ENCODE measurements at places on chromosomes 2 and 18.

GRCh38 chr18:56702946-56703345 lies 51.8 kb downstream of the WDR7 start:
- DNase-seq = no peak

DNA sequence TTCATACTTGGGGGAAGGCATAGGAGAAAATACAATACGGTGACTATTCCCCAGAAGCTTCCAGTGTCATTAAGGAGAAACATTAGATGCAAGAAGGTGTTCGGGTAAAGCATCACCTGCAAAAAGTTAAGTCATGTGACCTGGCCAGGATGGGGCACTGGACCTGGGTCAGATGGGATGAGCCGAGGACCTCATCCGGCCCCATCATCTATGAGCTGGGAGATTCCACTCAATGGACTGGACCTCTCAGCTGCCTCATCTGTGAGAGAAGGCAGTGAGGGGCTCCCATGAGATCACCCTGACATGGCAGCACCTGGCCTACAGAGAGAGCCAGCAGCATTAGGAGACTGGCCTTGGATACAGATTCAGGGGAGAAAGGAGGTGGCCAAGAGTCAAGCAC lies 111.4 kb upstream of the TEX51 start:
- no peak for DNase-seq

GRCh38 chr2:109330056-109330455 lies 201.1 kb downstream of the SH3RF3 start:
- no peak for DNase-seq

DNA sequence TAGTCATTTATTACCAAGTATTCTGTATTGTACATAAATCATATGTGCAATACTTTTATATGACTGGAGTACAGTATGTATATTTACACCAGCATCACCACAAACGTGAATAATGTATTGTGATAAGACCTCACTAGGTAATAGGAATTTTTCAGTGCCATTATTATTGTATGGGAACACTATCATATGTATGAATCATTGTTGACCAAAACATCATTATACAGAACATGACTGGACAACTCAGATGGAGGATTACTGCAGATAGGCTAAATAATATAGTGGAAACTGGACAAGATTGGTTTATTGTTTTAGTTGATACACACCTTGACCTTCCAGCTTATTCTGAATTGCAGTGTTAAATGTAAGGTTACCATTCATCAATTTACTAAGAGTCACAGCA lies 33.4 kb downstream of the VAPA start:
- DNase-seq = no peak

DNA sequence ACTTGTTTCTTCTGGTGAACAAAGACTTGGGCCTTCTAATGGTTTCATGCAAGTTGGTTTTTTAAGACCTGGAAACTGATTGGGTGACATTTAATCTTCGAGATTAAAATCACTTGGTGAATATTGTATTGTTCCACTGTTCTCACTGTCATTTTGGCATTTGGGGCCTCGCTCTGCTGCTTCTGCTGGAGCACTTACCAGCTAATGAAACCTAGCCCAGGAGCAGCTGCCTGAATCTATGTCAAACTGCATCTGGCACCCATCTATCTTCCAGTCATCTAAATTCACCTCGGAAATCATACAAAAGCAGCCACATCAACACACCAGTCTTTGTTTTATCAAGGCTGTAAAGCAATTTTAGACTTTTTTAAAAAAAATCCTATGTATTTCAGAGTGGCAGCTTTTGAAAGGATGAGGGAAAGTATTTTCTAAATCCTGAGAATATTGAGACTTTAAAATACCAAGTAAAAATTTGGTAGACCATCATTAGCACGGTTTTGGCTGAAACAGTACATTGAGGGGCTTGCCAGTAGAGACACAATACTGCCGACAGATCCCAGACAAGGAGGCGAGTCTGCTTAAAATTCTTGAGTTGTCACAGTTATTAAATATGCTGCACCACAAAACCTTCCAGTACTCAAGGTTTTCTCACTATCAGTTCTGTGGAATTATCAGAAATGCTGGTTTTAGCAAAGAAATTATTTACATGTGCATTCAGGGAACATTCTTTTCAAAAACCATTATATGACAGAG lies 26.1 kb upstream of the SERTAD2 start:
- DNase-seq = no peak

GRCh38 chr2:24352664-24353063 lies 7.7 kb downstream of the ITSN2 start:
- no peak for DNase-seq

DNA sequence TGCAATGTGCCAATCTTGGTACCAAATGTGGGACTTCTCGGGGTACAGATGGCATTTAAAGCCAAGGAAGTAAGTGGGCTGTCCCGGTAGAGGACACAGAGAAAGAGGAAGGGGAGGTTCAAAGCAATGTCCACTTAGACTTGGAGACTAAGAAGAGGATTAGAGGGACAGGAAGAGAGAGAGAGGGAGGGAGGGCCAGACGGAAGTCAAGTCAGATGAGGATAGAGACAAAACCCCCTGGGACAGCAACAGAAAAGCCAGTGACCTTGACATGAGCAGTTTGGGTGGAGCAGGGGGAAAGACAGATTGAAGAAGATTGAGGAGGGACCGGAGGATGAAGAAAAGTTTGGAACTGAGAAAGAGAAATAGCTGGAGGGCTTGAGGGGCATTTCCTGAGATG lies 164.5 kb downstream of the NCK2 start:
- no peak for DNase-seq

GRCh38 chr2:8454797-8455196 lies 227.1 kb upstream of the ID2 start:
- no peak for DNase-seq

DNA sequence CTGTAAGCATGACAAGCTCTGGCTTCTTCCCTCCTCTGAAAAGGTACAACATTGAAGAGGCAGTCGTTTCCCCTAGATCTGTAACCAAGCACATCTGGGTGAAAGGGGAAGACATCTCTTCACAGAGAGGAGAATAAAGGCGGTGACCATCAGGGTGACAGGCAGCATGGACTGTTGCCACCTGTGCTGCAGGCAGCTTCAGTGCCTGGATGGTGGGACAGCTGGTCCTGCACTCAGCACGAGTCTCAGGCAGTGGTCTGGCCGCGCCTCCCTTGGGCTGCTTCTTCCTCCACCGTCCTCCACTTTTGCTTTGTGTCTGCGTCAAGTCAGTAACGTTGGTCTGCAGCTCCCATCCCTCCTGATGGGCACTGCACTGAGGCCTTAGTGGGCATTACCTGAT lies 264.4 kb downstream of the NEDD4L start:
- no peak for DNase-seq

DNA sequence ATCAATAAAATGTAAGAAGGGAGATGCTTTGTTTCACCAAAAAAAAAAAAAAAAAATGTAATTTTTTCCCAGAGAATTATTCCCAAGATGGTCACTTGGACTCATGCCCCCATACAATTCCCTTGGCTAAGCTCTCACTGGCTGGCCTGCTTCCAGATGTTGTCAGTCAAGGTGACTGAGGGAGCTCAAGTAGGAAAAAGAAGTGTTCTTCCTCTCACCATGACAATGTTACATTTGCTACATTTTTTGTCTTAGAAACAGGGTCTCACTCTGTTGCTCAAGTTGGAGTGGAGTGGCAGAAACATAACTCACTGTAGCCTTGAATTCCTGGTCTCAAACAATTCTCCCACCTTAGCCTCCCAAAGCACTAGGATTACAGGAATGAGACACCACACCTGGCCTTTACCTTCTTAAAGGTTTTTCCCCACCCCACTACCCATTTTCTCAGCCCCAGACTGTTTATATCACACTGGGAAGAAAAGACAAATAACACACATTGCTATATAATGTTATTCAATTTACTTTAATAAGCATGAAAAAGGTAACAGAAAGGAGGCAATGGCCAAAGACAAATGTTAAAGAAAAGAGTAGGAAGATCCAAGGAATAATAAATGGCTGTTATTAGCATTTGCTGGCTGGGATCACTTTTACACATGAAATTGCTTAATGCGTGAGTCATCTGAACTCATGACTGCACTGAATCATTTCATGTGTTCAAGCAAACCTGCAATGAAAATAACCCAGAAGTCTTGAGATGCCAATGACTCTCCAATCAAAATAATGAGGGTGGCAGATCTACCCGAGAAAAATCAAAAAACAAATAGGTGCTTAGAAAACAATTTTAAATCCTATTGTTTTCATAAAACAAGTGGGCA lies 45.2 kb downstream of the ACVR1 start:
- DNase-seq = no peak

DNA sequence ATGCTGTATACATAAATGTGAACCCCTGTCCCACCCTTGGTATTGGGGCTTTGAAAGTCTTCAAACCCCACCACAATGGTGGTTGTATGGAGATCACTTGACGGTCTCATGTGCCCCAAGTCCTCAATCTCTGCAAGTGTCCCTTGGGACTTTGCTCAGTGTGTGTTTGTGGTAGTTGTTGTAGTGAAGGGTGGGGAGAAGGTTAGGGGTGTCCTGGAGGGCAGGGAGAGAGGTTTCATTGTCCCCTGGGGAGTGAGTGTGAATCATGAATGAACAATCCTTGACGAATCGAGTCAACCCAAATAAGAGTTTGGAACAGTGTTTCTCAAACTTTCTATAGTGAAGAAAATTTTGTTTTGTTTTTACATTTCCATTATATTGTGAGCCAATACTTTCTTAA lies 28.1 kb downstream of the COL4A3 start:
- no peak for DNase-seq

GRCh38 chr2:191526091-191526490 lies 151.8 kb upstream of the NABP1 start:
- DNase-seq = no peak

DNA sequence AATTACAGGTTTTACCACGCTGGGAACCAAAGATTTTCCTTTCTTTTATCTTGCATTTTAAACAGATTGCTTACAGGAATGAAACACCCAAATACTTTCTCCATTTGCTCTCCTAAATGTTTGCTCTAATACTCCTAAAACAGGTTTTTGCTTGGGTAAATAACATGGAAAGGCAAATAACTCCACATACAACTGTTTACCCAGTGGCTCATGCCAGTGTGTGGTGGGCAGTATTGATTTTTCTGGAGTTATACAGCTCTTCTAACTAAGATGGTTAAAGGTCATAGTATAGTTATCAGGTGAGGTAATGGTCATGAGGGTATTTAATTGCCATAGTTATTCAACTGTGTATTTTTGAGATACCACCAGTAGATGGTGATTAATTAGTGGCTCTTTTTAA lies 61.2 kb upstream of the RAB27B start:
- DNase-seq = no peak

GRCh38 chr18:50008306-50008705 lies 186.6 kb downstream of the MYO5B start:
- no peak for DNase-seq

DNA sequence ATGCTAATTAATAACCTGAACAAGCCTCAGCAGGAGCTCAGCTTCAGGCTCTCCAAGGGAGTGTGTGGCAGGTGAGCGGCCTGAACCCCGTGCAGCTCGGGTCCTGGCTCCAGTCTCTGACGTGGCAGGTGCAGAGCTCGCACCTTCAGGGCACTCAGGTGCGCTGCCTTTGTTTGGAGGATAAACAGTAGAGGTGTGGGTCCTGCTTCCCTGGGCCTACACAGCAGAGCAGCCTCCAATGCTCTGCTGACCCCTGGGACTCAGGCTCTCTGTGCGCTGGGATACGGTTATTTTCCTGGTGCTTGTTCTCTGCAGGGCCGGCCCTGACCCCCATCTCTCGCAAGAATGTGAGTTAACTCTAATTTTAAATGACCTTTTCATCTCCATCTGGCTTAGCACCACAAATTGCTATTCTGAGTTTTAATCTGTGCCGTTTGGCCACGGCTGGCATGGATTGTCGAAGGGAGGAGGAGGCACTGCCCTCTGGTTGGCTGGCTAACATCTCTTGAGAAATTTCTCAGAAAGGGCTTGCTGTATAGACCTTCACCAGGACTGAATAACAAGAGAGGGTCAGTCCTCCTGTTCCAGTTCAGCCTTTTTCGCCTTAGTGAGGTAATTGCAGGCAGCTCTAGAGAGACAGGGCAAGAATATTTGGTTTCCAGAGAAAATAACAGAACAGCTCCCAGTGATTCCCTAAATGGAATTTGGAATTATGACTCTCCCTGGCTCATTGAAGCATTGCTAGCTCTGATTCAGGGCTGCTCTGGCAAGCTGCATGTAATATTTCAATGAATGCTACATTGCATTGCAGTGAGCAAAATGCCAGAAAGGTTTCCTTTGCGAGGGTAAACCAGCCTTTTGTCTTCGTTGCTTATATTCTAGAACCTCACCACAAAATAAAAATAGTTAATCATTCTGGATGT lies 161.8 kb downstream of the DCDC2C start:
- no peak for DNase-seq

DNA sequence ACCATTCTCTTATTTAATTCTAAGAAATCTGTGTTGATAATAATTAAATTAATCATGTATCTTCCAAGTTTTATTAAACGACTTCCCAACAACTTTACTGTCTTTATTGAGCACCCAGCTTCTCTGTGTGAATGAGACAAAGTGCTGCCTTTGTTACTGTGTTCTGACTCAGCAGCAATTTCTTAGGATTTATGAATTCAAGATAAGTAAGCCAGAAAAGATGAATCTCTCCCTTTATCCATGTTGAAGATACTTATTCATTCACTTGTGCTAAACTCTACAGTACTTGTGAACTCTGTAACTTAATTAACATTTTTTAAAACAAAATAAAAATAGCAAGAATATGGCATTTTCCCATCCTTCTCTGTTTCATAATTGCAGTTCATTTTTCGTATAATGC lies 1403.3 kb upstream of the DDX18 start:
- DNase-seq = no peak

DNA sequence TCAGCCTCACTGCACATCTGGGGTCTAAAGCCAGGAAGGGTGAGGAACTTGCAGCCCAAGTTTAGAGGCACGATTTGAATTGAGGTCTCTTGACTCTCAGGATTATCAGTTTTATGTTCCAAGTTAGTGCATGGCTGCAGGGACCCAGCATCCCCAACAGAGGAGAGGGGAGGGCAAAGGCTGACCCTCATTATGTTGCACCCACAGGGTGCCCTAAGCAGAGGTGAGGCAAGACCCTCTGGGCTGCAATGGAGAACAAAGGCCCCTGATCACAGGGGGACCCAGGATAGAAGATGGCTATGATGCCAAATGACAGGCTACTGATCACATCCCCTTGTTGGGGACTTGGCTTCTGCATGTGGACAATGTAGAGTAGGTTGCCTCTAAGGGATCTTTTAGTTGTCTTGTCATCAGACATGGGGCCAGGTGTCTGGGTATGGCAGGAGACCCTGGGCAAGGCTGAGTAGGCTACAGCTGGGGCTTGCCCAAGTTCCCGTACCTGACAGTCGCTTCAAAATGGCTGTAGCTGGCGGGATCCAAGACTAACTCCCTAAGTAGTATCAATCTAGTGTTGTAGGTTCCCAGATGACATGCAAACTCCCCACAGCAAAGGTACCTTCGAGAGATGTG lies 4.5 kb upstream of the GDF7 start:
- DNase-seq = no peak

- DNase-seq = no peak
These were observed 26.0 kb downstream of the ZNF804A start for GRCh38 chr2:184624311-184624710.

GRCh38 chr2:10868465-10869314 lies 43.0 kb upstream of the KCNF1 start:
- DNase-seq = no peak

DNA sequence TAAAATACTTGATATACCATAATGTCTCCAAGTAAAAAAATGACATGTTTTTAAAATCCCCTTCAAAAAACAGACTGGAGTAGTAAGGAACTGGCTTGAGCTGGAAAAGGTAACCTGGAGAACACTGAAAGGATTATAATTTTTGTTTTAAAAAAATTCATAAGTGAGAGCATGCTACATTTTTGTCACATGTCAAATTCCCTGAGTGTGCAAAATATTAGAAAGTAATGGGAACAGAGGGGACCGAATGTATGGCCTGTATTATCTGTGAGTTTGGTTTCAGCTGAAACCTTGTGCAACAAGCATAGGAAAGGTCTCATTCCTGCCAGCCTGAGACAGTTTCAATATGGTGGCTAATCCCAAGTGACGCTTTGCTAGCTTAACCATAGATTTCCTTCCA lies 202.5 kb downstream of the SLC39A10 start:
- DNase-seq = no peak
